ENCODE measurements at places on chromosomes 12 and 14.
A peak's percentile ranks its signal among the peaks of the same experiment; 100 is the strongest.

- DNase-seq: no peak
Measured at GRCh38 chr14:52402812-52403526, 88.9 kb downstream of the PTGER2 start.

DNA sequence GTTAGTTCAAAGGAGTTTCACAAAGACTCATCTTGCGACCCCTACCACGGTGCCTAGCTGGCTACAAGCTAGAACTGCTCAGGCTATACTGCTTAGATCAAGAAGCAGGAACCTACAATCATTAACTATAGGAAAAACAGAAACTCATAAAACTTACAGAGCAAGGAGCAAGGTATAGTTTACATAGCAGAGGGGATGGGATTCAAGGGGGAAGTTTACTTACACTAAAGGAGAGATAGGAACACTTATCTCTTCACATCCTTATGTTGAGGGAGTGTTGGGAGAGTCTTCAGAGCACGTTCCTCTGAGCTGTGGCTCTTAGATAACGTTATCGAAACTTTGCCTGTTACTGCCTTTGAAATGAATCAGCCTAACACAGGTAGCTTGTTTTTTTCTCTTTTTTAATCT, 58.1 kb downstream of the FSCB start:
- no peak for DNase-seq

- no peak for DNase-seq
Measured at GRCh38 chr12:108447168-108447832, 67.8 kb upstream of the FICD start.

GRCh38 chr12:116635487-116635886, 76.3 kb downstream of the MAP1LC3B2 start:
- DNase-seq: no peak

GRCh38 chr12:76375939-76376338, 27.7 kb upstream of the BBS10 start:
- DNase-seq: no peak

GRCh38 chr12:118549510-118549980, 173.2 kb downstream of the SUDS3 start:
- DNase-seq: no peak

DNA sequence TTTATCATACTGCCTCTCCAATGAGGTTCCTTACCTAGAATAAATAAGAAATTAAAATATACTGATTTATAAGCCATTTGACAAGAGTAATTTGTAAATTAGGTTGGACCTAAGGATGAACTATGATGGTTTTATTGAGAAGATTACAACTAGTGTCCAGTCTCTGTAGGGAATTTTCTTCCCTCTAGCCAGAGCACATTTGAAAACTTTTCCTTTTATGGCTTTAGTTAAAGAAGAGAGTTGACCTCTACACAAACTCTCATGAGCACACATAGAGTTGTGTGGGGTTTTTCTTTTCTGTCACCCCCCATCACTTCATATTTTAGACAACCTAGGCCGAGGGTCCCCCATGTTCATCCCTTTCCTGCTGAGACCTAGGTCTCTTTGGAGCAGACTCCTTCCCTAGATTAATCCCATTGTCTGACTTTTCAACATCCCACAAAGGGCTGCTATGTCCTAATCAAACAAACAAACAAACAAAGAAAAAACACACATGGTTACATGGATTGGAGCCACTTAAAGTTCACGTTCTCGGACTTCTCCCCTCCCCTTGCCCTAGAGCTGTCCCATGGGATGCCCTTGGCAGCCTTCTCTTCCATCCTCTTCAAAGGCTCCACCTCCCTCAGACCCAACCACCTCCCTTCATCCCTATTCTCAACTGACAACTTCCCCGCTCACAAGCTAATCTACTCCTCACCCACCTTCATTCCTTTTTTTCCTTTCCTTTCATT, 40.7 kb downstream of the GPR135 start:
- no peak for DNase-seq

DNA sequence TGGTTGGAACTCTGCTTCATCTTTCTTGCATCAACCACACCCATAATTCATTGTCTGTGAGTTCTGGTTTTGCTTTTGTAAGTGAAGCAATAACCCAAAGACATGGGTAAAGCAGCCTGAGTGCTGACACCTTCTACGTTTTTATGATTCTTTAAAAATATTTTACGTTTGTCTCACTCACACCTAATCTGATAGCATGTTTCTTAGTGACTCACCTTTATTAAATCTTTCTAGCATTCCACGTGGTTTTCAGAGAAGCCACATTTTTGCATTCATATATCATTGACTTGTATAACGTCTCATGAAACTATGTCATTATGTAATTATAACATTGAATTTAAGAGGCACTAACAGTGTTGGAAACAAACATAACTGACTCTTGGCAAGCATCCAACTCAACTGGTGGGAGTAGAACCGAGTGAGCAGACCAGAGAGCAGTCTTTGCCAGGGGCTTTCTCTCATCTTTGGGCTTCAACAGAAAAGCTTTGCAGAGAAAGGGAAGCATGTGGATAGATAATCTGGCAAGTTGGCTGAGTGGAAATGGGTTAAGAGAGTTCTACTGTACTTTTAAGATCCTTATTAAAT, 118.8 kb downstream of the TPH2 start:
- no peak for DNase-seq

- no peak for DNase-seq
Measured at GRCh38 chr12:104499668-104500332, 43.1 kb downstream of the CHST11 start.

DNA sequence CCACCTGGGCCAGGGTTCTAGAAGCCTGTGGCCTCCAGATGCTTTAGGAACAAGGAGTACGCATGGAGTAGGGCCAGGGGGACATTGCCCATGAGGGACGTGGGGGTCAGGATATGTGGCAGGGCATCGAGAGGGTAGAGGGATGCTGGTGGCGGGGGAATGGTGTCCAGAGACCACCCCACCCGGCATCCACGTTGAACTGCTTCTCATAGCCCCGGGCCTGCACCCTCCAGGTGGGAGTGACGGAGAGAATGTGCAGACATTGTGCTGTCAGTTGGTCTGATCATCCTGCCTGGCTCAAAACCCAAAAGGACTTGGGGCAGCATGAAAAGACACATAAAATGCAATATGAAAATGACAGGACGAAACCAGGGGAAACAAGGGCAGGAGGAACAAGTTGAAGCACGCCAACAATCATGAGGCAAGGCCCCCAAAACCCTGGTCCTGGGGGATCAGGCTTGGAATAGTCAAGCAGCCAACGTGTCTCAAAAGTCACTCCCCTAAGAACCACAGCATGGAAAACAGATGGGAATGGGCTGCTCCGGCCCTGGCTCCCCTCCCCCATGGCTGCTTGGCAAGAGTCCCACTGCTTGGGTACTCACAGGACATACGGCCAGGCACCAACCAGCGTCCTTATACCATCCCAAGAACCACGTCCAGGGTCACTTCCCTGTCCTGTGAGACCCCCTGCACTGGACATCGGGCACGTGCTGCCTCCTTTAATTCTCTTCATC, 117.9 kb downstream of the DICER1 start:
- DNase-seq: no peak

- no peak for DNase-seq
Measured at GRCh38 chr14:92321701-92322100, 1.3 kb upstream of the SLC24A4 start.

DNA sequence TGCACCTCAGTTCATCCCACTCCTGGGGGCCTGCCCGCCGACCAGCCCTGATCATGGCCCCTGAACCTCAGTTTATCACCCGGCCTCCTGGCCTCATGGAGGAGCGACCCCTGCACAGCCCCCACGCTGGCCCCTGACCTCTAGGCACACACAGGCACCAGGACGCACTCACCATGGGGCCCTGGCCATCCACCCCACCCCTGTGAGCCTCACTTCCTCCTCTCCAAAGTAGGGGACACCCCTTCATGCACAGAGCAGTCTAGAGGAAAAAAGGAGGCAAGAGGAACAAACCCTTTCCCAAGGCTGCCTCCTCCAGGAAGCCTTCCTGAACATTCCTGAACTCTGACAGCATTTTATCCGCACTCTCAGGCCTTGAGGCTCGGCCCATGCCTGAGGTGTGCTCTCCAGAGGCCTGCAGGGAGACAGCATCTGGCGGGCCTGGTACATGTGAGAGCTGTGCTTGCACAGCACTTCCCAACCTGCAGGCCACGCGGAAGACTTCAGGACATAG, 39.4 kb downstream of the CCNK start:
- DNase-seq: no peak

DNA sequence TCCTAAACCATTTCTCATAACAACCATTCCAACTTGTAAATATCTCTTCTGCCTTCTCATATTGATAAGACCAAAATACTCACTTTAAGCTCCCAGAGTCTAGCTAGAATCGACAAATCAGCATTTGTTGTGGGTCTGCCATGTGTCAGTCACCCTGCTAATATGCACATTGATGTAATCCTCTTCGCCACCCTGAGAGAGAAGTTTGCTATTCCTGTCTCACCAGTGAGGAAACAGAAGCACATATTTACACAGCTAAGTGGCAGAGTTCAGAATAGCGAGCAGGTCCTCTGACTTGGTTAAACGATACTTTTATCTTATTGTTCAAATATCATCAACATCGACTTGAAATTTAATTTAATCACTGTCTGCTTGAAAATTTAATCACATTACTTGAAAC, 142.1 kb downstream of the ANO4 start:
- no peak for DNase-seq

DNA sequence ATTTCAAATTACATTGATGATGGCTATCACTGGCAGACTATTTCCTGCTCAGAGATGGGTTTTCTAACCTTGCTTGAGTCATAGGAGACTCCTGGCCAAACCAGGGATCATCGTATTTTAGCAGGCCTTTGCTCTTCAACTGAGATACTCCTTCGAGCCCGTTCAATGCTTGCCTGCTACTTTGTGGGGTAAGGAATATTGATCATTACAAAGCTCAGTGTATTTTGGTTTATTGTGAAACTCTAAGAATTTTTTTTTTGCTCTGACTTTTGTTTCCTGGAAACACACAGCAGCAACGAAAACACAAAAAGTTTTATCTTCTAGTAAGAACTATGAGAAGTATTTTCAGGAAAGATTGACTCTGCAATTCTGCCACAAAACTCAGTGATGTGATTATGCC, 4.1 kb downstream of the GPRC5D start:
- no peak for DNase-seq

- DNase-seq: no peak
Measured at GRCh38 chr12:26648999-26649398, 184.0 kb downstream of the ITPR2 start.

GRCh38 chr12:120620624-120621023, 19.8 kb upstream of the CABP1 start:
- DNase-seq: no peak

DNA sequence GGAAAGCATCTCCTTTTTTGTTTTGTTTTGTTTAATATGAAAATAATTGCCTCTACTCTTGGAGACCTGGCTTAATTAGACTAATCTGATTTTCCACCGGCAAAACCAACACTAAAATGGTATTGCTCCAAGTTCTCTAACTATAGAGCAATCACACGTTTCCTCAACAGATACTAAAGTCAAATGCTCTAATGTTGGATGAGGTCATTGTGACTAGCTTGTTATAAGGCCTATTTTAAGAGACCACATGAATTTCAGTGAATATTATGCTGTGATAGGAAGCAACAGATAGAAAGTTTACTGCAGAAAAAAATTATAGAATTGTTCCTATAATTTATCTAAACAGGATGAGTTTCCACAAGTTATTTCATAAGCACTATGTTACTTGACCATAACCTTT, 3.3 kb upstream of the CCDC196 start:
- no peak for DNase-seq

DNA sequence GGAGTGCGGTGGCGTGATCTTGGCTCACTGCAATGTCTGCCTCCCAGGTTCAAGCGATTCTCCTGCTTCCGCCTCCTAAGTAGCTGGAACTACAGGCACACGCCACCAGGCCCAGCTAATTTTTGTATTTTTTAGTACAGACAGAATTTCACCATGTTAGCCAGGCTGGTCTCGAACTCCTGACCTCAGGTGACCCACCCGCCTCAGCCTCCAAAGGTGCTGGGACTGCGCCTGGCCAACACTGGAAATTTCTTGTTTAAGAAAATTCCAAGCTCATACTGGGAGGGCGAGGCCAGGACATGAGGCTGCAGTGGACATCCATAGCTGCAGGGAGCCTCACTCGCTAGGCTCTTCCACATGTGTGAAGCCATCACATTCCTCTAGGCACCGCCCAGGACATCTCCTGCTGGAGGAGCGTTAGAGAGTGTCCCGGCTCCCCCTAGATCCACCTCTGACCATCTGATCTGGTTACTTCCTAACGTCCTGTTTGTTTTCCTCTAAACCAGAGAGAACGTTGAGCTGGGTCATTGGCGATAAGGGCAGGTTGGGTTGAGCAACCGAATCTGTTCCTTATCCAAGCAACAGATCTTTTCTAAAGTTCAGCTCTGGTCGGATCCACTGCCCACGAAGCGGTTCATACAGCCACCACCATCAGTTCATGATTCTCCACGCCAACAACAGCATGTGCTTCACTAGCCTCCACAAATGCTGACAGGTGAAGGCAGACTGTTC, 108.2 kb upstream of the MED13L start:
- DNase-seq: no peak

DNA sequence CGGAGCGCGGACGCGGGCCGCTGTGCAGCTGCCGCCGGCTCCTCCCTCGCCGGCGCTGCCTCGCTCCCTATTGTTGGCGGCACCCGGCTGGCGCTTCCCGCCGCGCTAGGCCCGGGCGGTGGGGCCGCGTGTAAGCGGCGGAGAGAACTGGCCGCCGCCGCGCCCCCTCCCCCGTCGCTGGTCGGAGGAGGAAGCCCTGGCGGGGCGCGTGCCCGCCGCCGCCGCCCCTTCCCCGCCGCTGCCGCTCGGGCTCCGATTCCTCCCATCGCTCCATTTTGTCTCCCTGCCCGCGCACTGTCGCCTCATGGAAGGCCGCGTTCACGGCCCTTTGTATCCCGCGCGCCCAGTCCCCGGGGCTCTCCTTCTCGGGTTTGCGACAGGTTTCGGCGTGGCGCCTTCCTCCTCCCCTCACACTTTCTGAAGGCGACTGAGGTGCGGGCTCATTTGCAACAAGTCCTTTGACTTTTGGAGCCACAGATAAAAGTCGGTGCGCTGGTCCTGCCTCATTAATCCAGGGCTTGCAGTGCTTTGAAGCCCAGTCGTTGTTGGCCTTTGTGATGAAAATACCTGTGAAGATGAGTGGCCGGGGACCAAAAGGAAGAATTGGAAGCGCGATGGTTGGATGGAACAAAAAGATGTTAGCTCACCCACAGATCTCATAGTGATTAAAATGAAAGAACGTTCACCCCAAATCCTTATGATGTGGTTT, 707 bp downstream of the CPSF6 start:
- DNase-seq: peak; percentile 32

GRCh38 chr14:96614481-96614881, 112.3 kb downstream of the PAPOLA start:
- DNase-seq: no peak

DNA sequence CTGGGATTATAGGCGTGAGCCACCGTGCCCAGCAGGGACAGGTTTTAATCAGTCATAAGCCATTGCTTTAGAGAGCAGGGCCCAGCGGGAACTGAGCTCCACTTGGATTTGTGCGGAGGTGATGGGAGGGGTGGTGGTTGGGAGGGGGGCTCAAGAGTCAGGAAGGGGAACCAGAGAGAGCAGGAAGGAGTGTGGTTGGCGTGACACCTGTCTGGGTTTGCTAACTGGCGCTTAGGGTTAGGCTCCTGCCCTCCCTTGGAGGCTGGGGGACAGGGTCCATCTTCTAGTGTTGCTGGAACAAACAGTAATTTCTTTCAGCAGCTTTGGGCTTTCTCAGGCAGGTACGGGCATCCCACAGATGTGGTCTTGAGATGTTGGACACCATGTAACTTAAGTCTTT, 7.5 kb upstream of the ALDH2 start:
- no peak for DNase-seq

All from stimulated activated CD4-positive, alpha-beta T cell treated with anti-CD3 and anti-CD28 coated beads, Interleukin-15, amount 100 ng/mL, for 1 hour (primary cell).